ENCODE measurements at places on chromosomes 2 and 18. TPM values are rescaled to one million over a fixed set of nuclear protein-coding genes. Genes with fewer than 3 reads are reported as not detected.
A peak's percentile ranks its signal among the peaks of the same experiment; 100 is the strongest.

DNA sequence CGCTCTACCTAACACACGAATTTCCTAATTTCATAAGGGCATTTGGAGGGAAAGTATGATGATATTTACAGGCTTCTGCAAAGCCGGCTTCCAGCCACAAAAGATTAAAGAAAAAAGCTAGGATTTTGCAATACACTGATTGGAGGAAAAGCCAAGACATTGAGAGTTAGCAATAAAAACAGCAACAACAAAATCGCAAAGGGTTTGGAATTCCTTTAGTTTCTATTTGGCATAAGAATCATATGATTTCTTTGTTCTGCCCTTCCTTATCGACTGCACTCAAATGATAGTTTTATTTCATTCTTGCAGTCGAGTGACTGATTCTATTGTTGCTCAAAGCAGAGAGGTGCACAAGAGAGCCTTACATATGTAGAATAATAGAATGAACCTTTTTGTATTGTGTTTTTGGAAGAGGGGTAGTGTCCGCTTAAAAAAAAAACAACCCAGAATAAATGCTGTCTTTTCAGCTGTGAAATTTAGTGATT, 3.9 kb upstream of the ZNF532 start:
- DNase-seq: no peak

- no peak for DNase-seq
These were observed 70.6 kb downstream of the CAPN13 start for GRCh38 chr2:30736461-30737325.

DNA sequence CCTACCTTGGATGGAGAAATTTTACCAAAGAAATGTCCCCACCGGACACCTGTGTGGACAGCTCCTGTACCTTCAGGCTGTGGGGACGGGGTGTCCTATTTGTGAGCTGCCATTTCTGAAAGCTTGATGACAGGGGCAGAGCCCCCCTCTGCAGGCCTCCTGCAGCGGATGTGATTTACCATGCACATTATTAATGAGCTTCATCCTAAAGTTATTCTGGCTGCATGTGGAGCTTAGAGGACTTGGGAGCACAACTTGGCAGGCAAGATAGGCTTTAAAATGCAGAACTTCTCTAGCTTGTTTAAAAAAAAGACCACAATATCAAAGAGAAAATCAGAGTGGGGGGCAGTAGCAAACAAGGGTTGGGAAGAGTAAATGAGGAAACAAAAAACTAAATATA, 350.0 kb upstream of the KLHL29 start:
- no peak for DNase-seq

DNA sequence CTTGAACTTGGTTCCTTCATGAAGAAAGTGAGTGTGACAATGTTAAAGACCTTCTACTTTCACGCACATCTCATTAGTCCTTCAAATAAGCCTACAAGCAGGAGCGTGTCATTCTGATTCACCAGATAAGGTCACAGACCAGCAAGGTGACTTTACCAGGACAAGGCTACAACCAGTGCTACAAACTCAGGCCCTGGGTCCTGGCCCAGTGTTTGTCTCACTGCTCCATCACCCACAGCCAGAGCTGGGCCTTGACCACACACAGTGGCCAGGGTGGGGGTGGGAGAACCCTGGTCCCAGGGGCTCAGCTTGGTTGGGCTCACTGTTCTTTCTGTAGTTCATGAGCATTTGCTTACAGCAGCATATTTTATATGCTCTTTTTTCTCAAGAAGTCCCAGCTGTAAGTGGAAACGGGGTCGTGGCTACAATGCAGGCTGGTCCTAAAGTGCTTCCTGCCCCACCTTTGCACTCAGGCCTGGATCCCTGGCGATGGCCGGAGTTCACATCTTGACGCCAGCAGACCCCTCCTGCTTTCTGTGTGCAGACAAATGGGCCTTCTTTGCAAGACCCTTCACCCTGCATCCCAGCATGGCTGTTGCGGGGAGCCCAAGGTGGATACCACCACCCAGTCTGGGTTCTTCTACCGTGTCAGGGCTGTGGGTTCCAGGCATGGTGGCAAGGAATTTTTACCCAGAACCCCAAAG, 153.6 kb upstream of the EPAS1 start:
- no peak for DNase-seq

GRCh38 chr2:240013343-240013742, 11.8 kb downstream of the NDUFA10 start:
- DNase-seq: peak; percentile 33

DNA sequence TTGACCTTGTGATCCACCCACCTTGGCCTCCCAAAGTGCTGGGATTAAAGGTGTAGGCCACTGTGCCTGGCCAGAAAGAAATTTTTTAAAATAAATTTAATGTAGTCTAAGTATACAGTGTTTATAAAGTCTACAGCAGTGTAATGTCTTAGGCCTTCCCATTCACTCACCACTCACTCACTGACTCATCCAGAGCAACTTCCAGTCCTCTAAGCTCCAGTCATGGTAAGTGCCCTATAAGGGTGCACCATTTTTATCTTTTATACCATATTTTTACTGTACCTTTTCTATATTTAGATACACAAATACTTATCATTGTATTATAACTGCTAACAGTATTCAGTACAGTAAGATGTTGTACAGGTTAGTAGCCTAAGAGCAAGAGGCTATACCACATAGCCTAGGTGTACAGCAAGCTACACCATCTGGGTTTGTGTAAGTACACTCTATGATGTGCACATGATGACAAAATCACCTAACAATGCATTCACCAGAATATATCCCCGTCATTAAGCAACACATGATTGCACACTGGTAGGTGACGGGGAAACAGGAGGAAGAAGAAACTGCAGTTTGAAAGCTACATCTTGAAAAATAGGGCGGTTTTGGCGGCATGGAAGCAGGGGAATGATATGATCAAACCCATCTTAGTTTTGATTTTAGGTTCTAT, 105.1 kb upstream of the ITGB6 start:
- DNase-seq: peak; percentile 82

GRCh38 chr2:133652398-133652797, 84.1 kb upstream of the NCKAP5 start:
- peak; percentile 12 for DNase-seq

- DNase-seq: no peak
These were observed 153.3 kb upstream of the RBMS1 start for GRCh38 chr2:160646684-160647444.

DNA sequence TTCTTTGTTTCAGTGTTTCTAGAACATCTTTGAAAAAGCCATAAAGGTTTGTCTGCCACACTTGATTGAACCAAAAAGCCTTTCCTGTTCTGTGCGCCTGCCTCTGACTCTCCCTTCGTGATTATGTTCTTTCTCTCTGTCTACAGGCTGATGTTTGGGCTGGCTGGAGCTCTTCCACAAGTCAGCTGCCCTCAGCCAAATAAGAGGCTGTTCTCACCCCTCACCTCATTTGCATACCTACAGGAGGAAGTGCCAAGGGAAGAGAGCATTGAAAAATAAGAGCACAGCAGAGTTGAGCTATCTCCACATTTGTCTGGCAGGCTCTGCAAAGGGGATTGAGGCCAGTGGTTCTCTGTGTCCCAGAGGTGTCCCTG, 15.8 kb downstream of the INPP5D start:
- DNase-seq: no peak

GRCh38 chr2:37287966-37288365, 36.7 kb downstream of the PRKD3 start:
- no peak for DNase-seq

DNA sequence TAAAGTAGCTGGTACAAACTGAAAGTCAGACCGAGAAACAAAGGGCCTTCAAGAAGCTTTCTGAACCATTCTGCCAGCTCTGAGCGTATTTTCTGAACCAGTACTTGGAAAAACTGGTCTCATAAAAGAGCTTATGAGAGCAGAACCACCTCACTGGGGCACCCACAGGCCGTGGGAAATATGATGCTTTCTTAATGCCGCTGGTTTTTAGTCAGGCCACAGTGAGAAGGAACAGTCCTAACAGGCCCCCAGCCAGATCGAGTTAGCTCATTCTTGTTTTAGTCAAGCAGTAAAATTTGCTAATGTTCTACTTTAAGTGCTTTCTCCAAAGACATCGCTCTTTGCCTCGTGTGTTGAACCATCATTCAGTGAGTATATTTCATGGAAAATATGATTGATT, 12.7 kb upstream of the NOSTRIN start:
- no peak for DNase-seq

GRCh38 chr2:238973038-238973739, 125.3 kb downstream of the TWIST2 start:
- peak; percentile 52 for DNase-seq

DNA sequence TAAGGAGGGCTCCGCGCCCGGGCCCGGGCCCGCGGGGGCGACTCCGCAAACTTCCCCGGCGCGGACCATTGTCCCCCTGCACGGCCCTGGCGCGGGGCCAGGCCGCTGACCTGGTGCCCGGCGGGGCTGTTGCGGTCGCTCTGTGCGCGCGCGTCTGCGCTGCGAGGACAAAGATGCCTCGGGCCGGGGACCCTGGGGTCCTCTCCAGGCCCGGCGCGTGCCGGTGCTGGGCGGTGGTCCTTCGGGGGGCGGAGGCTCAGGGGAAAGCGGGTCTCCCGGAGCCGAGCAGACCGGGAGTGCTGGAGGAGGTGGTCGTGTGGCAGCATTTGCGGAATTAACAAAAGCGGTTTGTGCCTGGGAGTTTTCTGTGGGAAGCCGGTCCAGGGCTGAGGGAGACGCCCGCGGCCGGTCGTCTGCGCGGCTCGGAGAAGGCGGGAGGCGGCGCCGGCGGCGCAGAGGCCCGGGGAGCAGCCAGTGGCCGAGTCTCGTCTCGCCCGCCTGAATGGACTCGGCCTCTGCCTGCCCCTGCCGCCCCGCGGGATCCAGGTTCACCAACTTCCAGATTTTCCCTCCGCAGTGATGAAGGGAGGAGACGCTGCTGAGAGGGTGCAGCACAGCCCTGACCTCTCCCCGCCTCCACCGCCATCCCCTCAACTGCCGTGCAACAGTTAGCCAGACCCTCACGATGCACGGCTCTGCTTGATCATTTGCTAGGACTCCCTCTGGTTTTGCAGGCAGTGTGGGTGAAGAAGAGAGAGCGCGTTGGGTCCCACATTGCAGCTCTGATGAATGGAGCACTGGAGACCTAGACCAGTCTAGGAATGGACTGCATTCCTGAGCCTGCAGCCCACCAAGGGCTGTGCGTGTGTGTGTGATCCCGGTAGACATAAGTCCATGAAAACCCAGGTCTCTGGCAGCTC, 705 bp downstream of the EFR3B start:
- DNase-seq: peak; percentile 11

DNA sequence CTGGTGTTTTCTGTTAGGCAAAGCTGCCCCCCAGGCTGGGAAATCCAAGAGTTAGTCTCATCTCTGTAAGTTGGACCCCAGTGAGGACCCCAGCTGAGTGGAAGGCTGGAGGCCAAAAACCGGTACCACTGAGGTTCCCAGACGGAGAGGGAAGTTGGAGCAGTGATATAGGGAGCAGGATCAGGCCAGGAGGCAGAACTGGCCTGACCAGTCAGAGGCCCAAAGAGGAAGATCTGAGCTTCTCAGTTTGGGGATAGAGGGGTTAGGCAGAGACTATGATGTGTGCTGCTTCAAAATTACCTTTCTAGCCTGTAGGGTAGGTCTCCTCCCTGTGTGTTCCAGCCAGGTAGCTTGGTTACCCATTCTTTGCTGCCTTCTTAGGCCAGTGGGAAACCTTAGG, 4.6 kb upstream of the RNF181 start:
- DNase-seq: no peak

- peak; percentile 99 for DNase-seq
These were observed 60.9 kb upstream of the MMADHC start for GRCh38 chr2:149648282-149649030.

DNA sequence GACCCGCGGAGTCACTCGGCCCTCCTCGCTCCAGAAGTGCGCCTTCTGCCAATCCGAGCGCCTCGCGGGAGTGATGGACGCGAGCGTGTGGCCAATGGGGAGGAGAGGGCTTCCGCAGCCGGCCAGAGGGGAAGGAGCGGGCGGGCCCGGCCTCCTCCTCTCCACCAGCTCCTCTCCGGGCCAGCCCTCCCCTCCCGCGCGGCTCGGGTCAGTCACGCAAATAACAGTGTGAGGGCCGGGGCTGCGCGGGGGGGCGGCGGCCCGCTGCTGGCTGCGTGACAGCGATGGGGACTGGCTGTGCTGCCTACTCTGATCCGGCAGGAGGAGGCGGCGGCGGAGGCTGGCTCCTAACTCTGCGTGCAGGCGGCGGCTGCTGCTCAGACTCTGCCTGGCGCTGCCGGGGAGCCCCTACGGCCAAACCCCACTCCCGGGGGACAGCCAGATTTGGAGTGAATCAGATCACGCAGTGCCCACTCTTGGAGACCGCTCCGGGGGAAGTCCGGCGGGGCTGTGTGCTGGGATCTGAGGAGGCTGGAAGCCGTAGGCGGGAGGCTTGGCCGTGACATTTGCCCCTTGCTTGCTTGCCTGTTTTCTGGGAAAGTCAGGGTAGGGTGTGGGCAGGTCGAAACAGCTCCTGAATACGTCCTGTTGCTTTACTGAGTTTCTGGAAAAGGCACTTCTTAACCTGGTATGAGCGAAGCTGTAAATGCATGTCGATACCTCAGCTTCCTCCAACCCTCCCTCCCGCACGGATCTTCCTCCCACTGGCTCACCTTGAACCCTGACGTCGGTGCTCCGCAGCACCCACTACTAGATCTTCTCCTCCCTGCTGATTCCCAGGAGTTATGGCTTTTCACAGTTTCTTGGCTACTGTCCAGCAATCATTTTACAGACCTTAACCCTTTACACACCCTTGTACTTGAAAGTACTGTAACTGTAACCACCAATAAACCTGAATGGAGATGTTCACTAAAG, 97.9 kb upstream of the SERTAD2 start:
- DNase-seq: peak; percentile 99

DNA sequence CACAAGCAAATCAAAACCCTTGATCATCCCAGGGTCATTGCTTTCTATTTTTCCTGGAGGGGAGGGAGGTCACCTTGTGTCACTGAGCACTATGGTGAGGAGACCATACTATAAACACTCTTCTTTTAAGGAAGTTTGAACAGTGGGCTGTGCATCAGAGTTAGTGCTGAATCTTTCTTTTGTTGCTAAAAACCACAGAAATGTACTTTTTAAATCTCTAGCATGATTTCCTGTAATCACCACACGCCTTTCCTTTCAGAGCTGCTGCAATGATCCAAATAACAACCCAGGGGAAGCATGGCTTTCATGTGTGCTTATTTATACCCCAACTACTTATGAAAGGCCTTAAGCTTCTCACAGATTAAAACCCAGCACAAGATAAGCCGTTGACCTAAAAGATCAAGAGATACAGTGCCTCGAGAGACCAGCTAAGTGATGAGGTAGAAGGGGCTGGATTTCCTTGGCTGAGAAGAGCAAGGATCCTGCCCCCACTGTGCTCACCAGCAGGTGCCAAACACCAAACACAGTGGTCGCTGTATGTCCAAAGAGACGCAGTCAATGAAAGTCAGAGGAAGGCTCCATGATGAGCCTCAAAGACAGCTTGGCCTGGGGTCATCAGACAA, 34.7 kb downstream of the TRABD2A start:
- no peak for DNase-seq

- no peak for DNase-seq
These were observed 95.1 kb upstream of the LCLAT1 start for GRCh38 chr2:30351949-30352348.

The G6PC2 gene
- not detected for total RNA-seq

The PSMG2 gene
- 63.9 TPM for total RNA-seq

The FIGN gene
- total RNA-seq: 3.2 TPM

The MARCHF7 gene
- 69.3 TPM for total RNA-seq

The MBP gene
- 0.07 TPM for total RNA-seq

The SP140 gene
- 1.0 TPM for total RNA-seq

The LTBP1 gene
- total RNA-seq: 332 TPM

The CRYGD gene
- not detected for total RNA-seq

The TRPM8 gene
- total RNA-seq: not detected
